ENCODE measurements at places on chromosomes 4 and X.

DNA sequence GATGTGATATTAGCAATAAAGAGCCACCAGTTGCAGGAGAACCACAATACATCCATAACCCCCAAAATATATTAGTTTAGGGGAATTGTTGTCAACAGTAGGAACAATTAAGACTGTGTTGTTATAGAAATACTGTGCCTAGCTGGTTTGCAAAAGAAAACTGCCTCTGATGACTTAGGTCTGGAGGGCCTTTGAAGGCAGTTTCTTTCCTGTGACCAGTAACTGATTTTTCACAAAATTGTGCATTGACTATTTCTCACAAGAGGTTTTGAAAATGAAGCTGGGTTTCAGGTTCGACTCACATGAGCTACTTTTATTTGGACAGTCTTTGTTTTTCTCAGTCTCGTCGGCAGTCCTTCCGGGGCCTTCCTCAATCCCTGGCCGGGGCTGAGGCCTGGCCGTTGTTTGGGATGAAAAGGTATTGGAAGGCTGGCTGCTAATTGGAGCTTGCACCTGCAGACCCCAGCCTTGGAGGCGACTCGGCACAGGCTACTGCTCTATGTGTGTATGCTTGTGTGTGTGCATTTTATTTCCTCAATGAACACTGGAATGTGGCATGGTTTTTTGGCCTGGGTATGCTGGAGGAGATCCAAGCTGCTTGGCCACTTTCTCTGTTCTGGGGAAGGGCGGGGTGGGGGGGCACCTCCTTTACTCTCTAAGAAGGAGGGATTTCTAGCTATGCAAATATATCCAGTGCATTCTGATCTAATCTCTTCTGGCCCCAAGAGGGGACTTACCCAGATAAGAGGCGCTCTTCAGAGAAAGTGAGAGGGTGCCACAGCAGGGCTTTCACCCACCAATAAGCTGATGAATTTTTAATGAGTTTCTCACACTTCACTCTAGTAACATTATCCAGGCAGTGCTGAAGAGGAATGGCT, 49.5 kb upstream of the LNX1 start:
- DNase-seq: peak; percentile 10

GRCh38 chr4:155809835-155810234, 51.0 kb downstream of the GUCY1B1 start:
- peak; percentile 60 for DNase-seq

DNA sequence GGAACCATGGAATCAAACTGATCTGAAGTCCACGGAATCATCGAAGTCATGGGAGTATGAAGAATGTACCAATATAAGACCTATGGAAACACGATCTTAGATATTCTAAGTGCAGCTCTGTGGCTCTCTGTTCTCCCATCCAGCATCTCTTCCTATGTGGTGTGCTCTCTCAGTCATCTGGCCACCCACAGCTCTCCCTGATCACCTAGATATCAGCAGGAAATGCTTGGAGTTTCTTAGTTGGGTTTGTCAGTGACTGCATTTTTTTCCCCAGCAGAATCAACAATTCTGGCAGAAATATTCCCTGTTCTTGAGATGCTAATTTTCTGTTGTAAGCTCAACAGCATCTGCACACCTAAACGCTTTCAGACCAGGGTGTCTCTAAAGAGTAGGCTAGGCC, 94.1 kb downstream of the GC start:
- no peak for DNase-seq

DNA sequence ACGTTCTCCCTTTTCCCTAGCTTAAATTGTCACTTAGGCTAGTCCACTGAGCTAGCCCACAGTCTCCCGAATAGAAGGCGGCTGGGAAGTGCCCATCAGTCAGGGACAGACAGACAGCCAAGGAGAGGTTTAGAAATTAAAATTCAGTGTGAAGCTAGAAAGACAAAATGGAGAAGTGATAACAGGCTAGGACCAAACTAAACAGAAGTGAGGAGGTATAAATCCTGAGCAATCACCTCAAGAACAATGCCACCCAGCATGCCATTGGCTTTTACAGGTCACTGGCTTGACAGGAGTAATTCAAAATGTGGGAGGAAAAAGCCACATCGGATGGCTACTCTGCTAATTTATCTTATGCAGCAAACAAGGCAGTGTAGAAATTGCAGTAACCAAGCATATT, 138.9 kb downstream of the MAPK10 start:
- no peak for DNase-seq

DNA sequence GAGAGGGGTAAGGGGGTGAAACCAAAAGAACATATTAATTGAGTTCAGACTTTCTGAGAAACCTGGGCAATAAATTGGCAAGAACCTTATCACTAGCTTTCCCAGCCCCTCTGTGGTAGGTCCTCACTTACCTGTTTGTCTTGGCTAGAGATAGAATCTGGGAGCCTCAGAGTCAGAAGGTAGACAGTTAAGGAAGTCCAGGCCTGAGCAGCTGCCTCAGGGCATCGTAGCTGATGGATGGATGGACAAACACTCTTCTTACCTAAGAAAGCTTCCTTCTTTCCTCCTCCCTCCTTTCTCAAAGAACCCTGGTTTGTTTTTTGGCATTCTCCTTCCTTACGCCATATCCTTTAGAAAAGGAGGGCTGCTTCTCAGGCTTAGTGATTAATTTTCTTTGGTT, 24.4 kb downstream of the FRAS1 start:
- DNase-seq: no peak

GRCh38 chr4:128481752-128482480, 194.3 kb upstream of the PGRMC2 start:
- no peak for DNase-seq

DNA sequence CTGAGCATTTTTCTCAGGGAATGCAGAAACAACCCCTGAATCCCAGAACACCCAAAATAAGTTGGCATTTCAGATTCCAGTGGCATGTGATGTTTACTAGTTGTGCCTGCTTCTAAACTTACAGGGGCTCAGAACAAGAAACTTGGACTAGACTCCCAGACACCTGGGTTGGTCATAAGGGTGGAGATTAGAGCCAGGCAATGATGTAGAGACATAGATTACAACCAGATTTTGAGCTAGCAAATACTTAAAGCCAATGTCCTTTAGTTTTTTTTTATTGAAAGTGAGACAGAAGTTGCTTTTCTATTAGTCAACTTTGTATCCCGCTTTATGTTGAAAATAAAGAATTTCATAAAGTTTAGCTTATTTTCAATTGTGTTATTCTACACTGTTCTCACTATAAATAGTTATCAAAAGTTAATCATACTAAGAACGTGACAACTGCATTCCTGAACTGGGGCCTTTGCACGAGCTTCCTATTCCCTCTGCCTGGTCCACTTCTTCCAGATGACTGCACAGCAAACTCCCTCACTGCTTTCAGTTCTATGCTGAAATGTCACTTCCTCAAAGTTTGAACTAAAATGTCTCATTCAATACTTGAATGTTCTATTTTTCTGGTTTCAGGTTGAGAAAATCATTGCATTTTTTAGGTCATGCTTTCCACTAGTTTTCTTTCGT, 224.7 kb upstream of the PPP1R2C start:
- no peak for DNase-seq

GRCh38 chrX:130053236-130053635, 57.1 kb downstream of the ELF4 start:
- no peak for DNase-seq

DNA sequence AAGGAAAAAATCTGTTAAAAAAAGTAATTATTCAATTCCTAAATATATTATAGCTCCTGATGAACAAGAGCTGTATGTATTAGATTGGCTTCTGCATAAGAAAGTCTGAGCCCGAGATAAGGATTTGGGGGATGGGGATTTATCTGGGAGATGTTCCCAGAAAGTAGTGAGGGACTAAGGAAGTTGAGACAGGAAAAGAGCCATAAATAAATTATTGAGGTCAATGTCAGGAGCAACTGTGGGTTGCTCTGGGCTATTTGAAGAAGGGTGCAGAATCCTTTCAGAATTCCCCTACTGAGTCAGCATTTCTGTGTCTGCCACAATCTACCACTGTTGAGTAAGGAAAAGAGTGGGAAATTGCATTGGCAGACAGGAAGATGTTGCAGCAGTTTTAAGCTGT, 3.1 kb upstream of the TDO2 start:
- DNase-seq: no peak

- DNase-seq: no peak
Observed at GRCh38 chr4:107757864-107758476, 37.9 kb upstream of the PAPSS1 start.

GRCh38 chr4:151267104-151267503, 9.9 kb upstream of the PRSS48 start:
- no peak for DNase-seq

GRCh38 chr4:133062851-133063250, 86.2 kb upstream of the PCDH10 start:
- no peak for DNase-seq

GRCh38 chr4:51851937-51852290, 9.0 kb downstream of the DCUN1D4 start:
- DNase-seq: no peak

GRCh38 chrX:148940411-148940996, 440.1 kb downstream of the AFF2 start:
- no peak for DNase-seq

- no peak for DNase-seq
Observed at GRCh38 chr4:66750273-66750672, 795.0 kb downstream of the CENPC start.

DNA sequence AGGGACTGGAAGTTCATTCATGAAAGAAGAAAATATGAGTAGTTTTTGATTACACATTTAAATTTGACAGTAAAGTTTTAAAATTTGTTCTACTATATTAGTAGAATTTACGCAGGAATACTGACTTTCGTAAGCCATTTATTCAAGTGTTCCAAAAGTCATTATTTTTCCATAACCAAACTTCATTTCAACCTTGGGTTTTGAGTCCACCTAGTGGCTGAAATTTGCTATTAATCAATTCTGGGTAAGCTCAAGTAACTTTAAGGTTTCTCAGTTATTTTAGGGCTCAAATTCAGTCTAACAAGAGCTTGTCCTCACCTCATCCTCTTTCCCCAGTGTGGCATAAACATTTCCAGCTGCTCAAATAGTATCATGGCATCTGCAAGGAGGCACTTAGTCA, 175.4 kb downstream of the SH3BGRL start:
- no peak for DNase-seq

DNA sequence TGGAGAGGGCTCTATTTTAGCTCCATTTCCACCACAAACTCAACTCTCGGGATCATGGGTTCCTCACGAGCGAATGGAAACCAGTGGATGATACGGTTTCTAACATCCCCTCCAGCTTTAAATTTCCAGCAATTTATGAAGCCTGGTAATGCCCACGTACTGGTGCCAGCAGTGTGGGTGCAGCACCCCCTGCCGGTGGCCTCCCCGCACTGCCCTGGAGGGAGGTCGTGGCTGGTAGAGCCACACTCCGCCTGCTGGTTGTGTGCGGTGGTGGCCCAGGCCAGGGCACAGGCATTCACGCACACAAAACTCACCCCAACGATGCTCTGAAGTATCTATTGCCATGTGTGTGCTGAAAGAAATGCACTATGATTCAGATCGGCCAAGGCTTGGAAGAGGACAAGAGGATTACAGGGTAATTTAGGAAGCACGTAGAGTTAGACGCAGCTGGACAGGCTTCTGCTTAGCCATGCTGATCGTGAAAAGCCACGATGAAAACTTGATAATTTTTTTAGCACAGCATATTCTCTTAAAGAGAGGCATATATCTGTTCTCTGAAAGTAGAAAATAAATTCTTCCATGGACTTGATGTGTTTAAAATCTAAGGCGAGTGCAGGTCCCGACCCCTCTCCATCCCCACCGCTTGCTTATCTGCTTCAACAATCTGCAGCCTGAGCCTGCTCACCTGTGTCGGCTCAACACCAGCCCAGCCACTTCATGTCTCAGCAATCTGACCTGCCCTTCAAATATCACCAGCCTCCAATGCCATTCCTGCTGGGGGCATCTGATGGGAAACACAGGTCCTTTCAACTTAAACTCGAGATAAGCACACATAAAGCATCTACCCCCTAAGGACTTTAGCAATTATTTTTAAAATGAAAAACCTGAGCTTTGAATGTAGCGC, 59.1 kb downstream of the SCD5 start:
- DNase-seq: peak; percentile 72

- no peak for DNase-seq
Observed at GRCh38 chrX:135112096-135112729, 8.1 kb downstream of the ETDB start.

GRCh38 chr4:153204728-153205648, 745 bp downstream of the TRIM2 start:
- no peak for DNase-seq

DNA sequence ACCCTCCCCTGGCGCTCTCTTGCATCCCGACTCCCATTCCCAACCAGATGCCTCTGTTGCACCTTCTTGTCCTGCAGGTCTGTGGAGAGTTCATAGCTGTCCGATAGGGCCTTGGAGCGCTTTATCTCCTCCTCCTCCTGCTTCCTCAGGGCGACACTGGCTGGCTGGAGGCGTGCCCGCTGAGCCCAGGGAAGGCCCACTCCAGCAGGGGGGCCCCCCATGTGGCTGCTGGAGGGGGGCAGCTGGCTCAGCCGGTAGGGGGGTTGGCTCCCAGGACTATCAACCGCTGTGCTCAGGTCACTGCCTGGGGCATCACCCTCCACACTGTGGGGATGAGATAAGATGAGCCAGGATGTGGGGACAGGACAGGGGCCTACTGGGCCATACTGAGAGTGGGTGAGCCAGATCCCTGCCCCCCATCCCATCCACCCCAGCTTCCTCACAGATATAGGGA, 25.6 kb downstream of the IQSEC2 start:
- no peak for DNase-seq

DNA sequence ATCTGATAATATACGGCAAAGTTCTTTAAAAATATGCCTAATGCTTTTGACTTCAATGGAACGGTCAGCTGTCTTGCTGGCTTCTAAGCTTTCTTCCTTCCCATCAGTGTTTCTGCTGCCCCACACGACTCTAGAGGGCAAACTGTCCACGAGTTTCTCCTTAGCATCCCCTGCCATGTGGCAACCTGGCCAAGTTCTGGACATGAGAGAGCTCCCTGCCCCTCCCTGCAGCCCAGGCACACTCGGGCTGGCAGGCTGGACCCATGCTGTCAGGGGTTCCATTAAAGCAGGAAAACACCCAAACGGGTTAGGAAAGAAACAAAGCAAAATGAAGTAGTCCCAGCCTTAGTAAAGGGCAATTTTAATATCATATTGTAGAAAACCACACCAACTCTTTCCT, 38.8 kb downstream of the KDR start:
- DNase-seq: peak; percentile 14

DNA sequence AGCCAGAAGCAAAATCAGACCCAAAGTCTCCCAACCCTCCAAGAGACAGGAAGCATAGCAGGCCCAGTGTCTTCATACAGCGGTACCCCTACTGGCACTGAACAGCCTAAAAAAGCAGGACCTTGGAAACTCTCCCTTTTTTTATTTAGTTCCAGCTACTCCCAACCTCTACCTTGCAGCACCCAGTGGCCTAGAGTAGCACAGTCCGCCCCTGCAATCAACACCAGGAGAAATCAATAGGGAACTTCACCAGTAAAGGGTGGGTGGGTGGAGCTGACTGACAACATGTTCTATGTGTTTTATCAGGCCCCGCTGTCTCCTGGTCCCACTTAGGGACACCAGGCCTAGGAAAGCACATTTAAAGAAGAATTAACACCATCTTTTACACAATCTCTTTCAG, 378.5 kb upstream of the CT83 start:
- no peak for DNase-seq

GRCh38 chrX:69177511-69178162, 12.4 kb upstream of the PJA1 start:
- DNase-seq: no peak
